ENCODE measurements at places on chromosomes 13 and 19. TPM values are rescaled to one million over a fixed set of nuclear protein-coding genes. Genes with fewer than 3 reads are reported as not detected.

The PGLYRP1 gene
- total RNA-seq, result not detected

The RYR1 gene
- under 0.01 TPM for total RNA-seq

The EDDM13 gene
- not detected for total RNA-seq

The WDR87 gene
- total RNA-seq, result not detected

The APC2 gene
- total RNA-seq, result 0.14 TPM

The ZNF460 gene
- total RNA-seq, result 96.5 TPM

The PROZ gene
- not detected for total RNA-seq

The ICAM4 gene
- total RNA-seq, result 9.2 TPM

The ZNF284 gene
- 3.1 TPM for total RNA-seq

The MRPL4 gene
- total RNA-seq, result 42.7 TPM
